ENCODE measurements at places on chromosomes 3 and 15.

- no peak for DNase-seq
Measured at GRCh38 chr3:153357436-153357835, 195.4 kb downstream of the RAP2B start.

DNA sequence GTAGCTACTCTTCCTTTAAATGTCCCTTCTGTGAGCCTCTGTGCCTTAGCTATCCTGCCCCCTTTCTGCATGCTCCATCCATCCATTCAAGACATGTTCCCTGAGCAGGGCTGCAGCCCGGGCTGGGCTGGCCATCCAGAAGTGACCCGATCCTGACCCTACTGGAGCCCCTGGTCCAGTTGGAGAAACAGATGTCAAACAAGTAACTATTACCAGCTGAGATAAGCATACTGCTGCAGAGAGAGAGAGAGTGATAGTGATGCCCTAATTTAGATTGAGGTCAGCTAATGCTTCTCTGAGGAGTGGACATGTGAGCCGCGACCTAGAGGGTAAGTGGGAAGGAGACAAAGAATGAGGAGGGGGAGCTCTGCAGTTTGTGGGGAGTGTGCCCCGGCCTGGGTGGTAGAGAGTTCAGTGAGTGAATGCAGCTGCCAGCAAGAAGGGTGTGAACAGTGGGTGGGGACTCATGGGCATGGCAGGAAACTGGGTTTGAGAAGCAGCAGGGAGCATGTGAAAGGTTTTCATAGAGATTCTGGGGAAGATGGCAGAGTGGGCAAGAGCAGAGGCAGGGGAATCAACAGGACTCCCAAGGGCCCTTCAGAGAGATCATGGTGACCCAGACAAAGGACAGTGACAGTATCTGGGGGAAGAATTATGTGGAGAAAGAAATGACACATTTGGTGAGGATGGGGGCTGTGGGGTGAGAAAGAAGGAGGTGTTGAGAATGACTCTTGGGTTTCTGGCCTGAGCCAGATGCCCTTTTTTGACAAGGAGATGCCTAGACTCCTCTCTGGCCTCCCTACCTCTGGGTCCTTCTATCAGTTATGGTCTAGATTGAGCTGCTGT, 44.9 kb downstream of the CHCHD6 start:
- no peak for DNase-seq

DNA sequence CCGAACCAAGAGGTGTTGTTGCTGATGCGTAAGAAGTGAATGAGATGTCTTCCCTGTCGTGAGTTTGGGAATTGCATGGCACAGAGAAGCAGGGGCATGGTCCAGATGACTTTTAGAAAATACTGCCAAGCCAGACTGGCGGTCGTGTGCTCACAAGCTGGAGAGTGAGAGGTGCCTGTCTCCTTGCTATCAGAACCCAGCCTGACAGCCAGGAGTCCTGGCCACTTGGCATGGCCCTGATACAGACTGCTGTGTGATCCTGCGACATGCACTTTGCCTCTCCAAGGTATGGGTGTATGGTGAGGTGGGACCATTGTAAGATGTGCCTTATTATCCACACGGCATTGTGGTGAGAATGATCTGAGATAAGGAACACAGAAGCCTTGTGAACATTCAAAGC, 93.0 kb downstream of the SMAD3 start:
- no peak for DNase-seq

DNA sequence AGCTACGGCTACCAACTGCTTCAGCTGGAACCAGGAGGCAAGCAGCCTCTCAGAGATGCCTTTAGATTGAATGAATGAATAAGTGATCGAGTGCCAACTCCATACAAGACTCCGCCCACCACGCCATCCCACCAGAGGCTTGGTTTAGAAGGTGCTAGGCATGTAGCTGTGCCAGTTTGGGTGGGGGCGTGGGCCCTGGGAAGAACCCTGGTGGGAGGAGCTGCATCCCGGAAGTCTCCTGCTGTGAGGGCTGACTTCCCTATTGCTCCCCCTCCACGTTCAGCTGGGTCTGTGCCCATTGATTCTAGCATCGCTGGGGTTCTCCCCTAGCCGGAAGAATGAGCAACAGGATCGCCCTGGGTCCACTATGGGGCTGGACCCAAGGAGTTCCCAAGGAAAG, 20.9 kb downstream of the LINGO1 start:
- no peak for DNase-seq

DNA sequence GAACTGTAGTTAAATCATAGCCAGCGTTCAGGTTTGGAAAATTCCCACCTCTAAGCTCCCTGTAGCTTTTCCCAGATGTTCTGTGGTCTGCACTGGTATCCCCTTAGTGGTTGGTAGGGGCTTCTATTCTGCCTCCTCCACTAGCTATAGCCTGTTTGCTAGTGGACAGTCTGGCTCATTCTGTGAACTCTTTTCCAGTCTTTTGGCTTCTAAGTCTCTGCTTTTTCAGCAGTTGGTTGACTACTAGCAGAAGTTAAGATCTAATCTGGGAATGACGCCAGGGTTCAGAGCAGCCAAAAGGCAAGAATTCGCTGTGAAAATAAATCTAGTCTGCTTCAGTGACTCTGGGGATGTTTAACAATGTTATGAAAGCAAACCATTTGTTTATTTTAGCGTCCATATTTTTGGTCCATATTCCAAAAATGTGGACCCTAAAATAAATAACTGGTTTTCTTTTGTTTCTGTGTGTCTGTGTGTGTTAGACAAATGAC, 73.7 kb upstream of the WDR72 start:
- DNase-seq: no peak

GRCh38 chr3:29338377-29338776, 57.5 kb downstream of the RBMS3 start:
- no peak for DNase-seq

GRCh38 chr3:147391781-147392624, 14.3 kb downstream of the ZIC4 start:
- DNase-seq: no peak

GRCh38 chr15:65761210-65761926, 30.7 kb downstream of the DENND4A start:
- DNase-seq: no peak

GRCh38 chr3:73175698-73176097, 114.2 kb downstream of the EBLN2 start:
- DNase-seq: no peak

DNA sequence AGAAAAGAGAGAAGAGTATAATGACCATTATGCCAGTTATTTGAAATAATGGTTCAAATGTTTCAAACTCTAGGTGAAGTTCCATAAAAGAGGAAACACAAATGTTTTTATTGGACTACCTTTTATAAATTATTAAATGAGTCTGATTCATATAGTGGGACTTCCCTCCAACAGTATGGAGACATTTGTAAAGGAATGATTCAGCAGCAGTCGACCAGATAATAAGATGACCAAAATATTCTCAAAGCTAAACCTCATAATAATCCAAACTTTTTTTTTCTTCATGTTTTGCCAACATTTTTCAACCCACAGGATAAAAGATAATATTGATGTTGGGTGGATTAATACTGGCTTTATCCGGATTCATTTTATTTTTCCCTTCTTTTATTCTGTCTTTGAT, 18.8 kb downstream of the TIPARP start:
- DNase-seq: no peak

Data from stimulated activated CD4-positive, alpha-beta T cell treated with anti-CD3 and anti-CD28 coated beads, Interleukin-2, amount 100 ng/mL, for 48 hours (primary cell).